GM23338 (cell line): ENCODE measurements at places on chromosomes 16 and 17. TPM values are rescaled to one million over a fixed set of nuclear protein-coding genes. Genes with fewer than 3 reads are reported as not detected.

Gene CPHXL2
- polyA plus RNA-seq, result not detected in 2 replicates

Gene SLC6A4
- polyA plus RNA-seq, result 0.06 and 0.07 TPM in 2 replicates

Gene CDC6
- 40.6 and 46.2 TPM in 2 replicates for polyA plus RNA-seq

Gene ADAT1
- polyA plus RNA-seq, result 17.4 and 18.5 TPM in 2 replicates

Gene CA7
- 2.1 and 2.6 TPM in 2 replicates for polyA plus RNA-seq

Gene ZC3H18
- polyA plus RNA-seq, result 40.1 and 40.7 TPM in 2 replicates

Gene PRSS8
- polyA plus RNA-seq, result 59.2 and 65.3 TPM in 2 replicates

Gene CNGB1
- polyA plus RNA-seq, result not detected in 2 replicates

Gene DEXI
- polyA plus RNA-seq, result 25.7 and 26.5 TPM in 2 replicates

Gene ADAD2
- polyA plus RNA-seq, result 1.1 and 1.6 TPM in 2 replicates

Gene MCRIP1
- polyA plus RNA-seq, result 99.5 and 101 TPM in 2 replicates

Gene EVPLL
- polyA plus RNA-seq, result 0.18 and 0.56 TPM in 2 replicates

Gene MED13
- 11.8 and 13.0 TPM in 2 replicates for polyA plus RNA-seq

Gene ALOX12
- 1.5 and 1.8 TPM in 2 replicates for polyA plus RNA-seq

Gene P3H4
- polyA plus RNA-seq, result 16.0 and 17.0 TPM in 2 replicates

Gene DNASE1L2
- polyA plus RNA-seq, result 0.23 and 0.42 TPM in 2 replicates

Gene GAS7
- 1.9 TPM in 2 replicates for polyA plus RNA-seq

Gene ITGA2B
- 7.8 and 13.9 TPM in 2 replicates for polyA plus RNA-seq

Gene KCNJ16
- polyA plus RNA-seq, result not detected in 2 replicates

Gene RNU2-1
- 9.2 and 11.2 TPM in 2 replicates for polyA plus RNA-seq

Gene MPO
- 0.08 TPM in 1 of 2 replicates, not detected in the other for polyA plus RNA-seq

Gene HAS3
- polyA plus RNA-seq, result 7.3 TPM in 2 replicates

Gene ALOX15
- 0.28 and 1.2 TPM in 2 replicates for polyA plus RNA-seq

Gene CLEC19A
- 0.26 TPM in 1 of 2 replicates, not detected in the other for polyA plus RNA-seq

Gene KRTAP16-1
- polyA plus RNA-seq, result not detected in 2 replicates

Gene PIMREG
- polyA plus RNA-seq, result 81.7 and 87.8 TPM in 2 replicates

Gene IL32
- polyA plus RNA-seq, result 6.1 and 7.7 TPM in 2 replicates

Gene FBXL16
- polyA plus RNA-seq, result 7.9 and 8.9 TPM in 2 replicates

Gene POLR3K
- polyA plus RNA-seq, result 58.5 and 60.0 TPM in 2 replicates

Gene ZMYND15
- 0.21 and 0.32 TPM in 2 replicates for polyA plus RNA-seq

Gene SDR42E2
- polyA plus RNA-seq, result 0.15 and 0.26 TPM in 2 replicates

Gene SSTR5
- 0.60 TPM in 1 of 2 replicates, not detected in the other for polyA plus RNA-seq

Gene PRSS27
- polyA plus RNA-seq, result 0.73 and 1.1 TPM in 2 replicates

Gene HYDIN
- polyA plus RNA-seq, result 1.8 and 3.1 TPM in 2 replicates

Gene PABPN1L
- not detected in 2 replicates for polyA plus RNA-seq
